ENCODE measurements at places on chromosomes 11 and 22.

GRCh38 chr11:19013181-19013857, 47.2 kb downstream of the MRGPRX2 start:
- H3K36me3 ChIP-seq, result no peaks in the 10 kb centered on the region
- no peaks in the 10 kb centered on the region for H3K4me1 ChIP-seq
- no peak for DNase-seq
- H3K27me3 ChIP-seq, result peaks cover 38% of the 10 kb centered on the region

GRCh38 chr11:45802531-45803317, 2.2 kb upstream of the SLC35C1 start:
- no peak overlapping the region for H3K27ac ChIP-seq
- H3K27me3 ChIP-seq, result no peaks in the 10 kb centered on the region
- no peaks in the 10 kb centered on the region for H3K36me3 ChIP-seq
- H3K4me1 ChIP-seq, result peaks cover 14% of the 10 kb centered on the region
- peak overlapping the region; percentile 55 for H3K4me3 ChIP-seq

- H3K4me1 ChIP-seq, result peaks cover 6% of the 10 kb centered on the region
- DNase-seq, result no peak
- H3K4me3 ChIP-seq, result no peak overlapping the region
- no peak overlapping the region for H3K27ac ChIP-seq
- H3K27me3 ChIP-seq, result peaks cover 23% of the 10 kb centered on the region
- peaks cover 6% of the 10 kb centered on the region for H3K36me3 ChIP-seq
These were observed 43.8 kb downstream of the CHRDL2 start for GRCh38 chr11:74687237-74688023.

DNA sequence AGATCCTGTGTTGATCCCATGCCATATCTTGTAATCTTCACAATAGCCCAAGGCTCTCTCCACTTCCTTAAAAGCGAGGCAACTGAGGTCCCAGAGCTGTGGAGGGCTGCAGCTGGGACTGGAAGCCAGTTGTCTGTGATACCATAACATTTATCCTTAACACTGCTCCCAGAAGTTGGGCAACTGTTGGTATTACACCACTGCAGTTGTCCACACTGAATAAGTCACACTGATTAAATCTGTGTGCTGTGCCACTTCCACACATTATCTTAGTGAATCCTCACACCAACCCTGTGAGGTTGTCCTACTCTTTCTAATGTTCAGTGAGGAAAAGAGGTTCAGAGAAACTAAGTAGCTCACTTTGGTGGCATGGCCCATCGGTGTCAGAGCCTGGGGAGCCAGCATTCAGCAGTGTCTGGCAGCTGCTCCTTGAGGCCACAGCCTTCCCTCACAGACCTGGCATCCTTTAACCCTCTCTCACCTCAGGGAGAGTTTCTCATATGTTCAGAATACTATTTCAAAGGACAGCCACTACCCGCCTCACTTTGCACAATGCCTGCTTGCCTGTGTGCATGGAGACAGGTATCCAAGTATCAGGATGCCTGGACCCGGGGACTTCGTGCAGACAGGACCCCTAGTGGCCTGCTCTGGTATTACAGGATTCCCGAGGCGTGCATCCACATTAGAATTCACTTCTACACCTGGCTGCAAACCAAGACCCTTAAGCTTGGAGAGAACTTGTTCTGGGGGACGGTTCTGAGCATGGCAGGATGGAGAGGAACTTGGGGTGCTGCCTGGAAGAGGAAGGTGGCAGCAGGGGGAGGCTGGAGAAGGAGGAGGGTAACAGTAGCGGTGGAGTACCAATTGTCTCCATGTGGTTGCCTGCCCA, 221.9 kb upstream of the TBCEL start:
- H3K36me3 ChIP-seq, result peaks cover 5% of the 10 kb centered on the region
- H3K27ac ChIP-seq, result no peak overlapping the region
- H3K4me1 ChIP-seq, result peaks cover 5% of the 10 kb centered on the region
- DNase-seq, result no peak
- H3K4me3 ChIP-seq, result no peak overlapping the region
- H3K27me3 ChIP-seq, result peaks cover 58% of the 10 kb centered on the region
